ENCODE measurements at places on chromosomes 3 and 15.

GRCh38 chr15:33200444-33200843, 5.9 kb upstream of the FMN1 start:
- no peak for DNase-seq

GRCh38 chr3:51954105-51954504, 1.1 kb upstream of the GPR62 start:
- DNase-seq: no peak

- no peak for DNase-seq
These were observed 57.9 kb upstream of the UBE2E1 start for GRCh38 chr3:23747841-23748240.

- no peak for DNase-seq
These were observed 104.6 kb downstream of the APBA2 start for GRCh38 chr15:28990390-28990789.

DNA sequence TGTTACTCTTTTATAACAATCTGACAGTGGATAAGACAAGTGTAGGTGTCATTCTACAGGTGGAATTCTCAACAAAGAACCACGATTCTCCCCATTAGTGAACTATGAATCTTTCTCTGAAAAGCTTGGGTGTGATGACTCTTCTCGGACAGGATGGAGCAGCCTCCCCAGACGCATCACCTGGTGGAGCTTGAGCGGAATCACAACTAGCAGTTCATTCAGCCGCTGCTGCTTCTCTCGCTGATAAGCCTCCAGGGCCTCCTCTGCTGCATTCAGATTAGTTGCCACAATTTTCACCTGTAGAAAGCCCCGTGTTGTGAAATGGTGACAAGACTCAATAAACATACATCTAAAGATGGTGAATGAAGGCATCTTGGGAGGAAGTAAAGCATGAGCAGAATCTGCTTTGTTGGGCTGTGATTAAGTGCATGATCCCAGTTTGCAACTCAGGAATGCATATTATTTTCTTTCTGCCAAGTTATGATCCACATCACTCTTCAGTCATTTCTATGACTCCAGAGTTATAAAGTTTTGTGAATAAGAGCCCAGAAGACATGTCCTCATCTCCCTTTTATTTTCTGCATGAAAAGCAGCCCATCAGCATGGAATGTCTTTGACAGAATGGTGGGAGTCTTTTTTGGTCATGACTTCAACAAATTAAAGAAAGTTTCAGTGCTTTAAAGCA, 93.6 kb downstream of the BOC start:
- DNase-seq: no peak
